ENCODE measurements at places on chromosomes 2 and 18. TPM values are rescaled to one million over a fixed set of nuclear protein-coding genes. Genes with fewer than 3 reads are reported as not detected.

- no peak for DNase-seq
Measured at GRCh38 chr2:240528406-240529040, 29.3 kb downstream of the ANKMY1 start.

NXPH2 gene
- total RNA-seq, result not detected

DNA sequence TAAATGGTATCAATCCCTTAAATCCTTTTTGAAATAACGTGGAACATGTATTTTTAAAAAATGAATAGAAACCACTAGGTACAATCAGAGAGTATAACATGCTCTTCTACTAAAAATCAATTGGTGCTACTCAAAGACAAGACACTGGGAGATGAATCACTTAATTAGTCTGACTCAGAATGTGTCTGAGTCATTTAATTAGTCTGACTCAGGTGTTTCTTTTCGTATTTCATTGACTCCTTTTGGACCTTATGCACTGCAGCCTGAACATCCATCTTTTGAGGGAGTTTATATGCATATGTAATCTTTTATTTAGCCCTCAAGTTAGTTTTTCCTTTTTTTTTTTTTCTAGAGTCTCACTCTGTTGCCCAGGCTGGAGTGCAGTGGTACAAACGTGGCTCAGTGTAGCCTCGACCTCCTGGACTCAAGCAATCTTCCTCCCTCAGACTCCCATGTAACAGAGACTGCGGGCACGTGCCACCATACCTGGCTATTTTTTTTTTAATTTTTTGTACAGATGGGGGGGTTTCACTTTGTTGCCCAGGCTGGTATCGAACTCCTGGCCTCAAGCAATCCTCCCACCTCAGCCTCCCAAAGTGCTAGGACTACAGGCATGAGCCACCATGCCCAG is 26.5 kb downstream of the PPP4R3B start:
- no peak for DNase-seq

DNA sequence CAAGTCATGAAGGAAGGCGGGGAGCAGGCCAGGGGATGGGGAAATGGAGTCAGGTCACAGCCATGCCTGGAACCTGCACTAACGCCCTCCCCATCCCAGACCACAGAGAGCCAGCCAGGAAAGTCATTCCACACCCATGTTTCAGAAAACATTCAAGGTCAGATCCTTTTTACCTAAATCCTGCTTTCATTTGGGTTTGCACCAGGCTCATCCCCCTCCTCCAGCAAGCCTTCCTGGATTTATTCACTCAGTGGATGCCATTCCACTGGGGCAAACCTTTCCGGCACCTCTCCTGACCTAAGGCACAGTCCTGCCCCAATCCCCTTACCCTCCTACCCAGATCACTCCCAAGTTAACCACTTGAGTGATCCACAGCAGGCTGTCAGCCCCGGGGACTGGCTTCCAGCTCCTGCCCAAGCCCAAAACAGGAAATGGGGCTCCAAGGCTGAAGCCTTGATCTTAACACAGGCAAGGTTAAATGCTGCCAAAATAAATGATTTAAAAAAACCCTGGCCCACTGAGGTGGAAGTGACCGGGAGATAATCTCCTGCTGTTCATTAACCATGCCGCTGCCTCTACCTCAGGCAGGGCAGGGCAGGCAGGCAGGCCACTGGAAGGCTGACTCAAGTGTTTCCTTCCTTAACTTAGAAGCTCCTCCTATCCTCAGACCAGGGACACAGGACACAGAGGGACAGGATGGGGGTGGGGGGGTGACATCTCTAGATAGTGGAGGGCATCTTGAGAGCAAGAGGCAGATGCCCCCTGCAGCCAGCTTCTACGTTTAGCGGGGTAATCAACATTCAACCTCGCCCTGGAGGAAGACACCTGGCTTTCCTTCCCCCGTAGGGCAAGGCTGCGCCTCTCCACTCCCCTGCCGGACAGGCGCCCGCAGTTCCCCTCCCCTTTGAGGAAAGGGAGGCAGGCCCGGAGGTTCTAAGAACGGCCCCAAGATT is 1.4 kb downstream of the RAB11FIP5 start:
- no peak for DNase-seq

GRCh38 chr2:46811379-46812310 is 104.0 kb downstream of the MCFD2 start:
- DNase-seq, result no peak

DNA sequence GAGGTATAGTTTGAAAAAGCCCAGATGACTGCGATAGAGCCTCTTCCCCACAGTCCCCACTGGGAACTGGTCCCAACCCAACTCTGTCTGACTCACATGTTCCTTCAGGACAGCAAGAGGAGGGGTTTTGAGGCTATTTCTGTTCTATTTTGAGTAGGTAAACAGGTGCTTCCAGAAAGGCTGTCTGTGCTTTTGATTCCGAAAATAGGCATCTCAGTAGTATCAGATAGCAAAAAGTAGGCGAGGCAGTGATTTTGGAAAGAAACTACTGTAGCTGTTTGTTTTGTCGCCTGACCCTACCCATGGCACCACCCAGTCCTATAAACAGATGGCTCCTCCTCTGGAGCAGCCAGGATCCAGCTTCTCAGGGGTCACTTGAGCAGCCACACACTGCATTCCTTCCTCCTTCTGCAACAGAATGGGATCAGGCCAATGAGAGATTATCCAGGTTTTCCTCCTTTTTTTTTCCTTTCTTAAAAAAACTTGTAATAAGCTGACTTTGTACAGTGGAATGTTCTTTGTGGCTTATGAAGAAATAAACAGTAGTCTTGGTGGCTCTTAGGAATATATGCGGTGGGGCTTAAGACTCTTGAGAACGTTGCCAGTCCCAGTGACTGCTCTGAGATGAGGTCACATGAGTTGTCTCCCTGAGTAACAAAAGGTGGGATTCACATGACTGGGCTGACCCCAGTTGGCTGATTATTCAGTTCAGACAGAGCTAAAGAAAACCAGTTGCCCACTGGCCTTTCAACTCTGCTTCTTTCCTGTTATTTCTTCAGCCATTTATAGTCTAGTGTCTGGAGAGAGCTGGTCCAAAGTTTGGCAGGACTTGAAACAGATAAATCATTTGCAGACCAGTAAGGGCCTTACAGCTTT is 98.6 kb downstream of the KCNS3 start:
- DNase-seq, result no peak

- DNase-seq, result no peak
Measured at GRCh38 chr2:128791985-128792320, 473.3 kb upstream of the HS6ST1 start.

DNA sequence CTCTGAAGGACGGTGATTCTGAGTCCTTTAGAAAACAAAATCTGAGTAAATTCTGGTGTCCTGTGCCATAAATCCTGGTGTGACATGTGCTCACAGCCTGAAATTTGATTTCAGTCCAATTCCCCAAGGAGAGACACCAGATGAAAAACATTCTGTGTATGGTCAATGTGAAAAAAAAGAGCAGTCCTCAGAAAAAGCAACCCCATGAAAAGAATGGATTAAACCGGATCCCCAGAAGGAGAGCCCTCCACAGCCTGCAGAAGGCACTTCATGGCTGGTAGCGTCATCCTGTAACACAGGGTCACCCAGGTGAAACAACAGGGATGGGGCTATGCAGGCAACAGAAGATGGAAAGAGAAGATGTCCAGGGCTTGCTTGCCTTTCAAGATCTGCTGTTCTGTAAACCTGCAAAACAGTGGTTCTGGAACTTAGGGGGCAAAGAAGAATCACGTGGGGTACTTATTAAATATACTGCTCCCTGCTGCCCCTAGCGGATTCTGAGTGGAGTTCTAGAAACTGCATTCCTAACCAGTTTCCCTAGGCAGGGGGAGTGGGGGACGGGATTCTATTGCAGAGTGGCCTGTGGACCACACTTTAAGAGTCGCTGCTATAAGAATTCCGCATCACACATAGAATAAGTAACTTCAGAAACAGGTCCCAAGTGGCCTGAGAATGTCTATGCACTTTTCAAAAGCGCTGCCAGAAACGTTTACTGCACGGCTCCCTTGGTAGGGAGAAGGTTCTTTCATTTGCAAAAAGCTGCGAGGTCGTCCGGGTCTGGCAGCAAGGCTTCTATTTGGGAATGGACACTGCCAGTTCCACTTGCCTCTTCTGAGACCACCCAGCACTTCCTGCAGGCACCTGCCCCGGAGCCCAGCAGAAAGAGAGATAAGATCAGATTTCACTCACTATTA is 118.9 kb upstream of the ARL5A start:
- peak; percentile 60 for DNase-seq

DNA sequence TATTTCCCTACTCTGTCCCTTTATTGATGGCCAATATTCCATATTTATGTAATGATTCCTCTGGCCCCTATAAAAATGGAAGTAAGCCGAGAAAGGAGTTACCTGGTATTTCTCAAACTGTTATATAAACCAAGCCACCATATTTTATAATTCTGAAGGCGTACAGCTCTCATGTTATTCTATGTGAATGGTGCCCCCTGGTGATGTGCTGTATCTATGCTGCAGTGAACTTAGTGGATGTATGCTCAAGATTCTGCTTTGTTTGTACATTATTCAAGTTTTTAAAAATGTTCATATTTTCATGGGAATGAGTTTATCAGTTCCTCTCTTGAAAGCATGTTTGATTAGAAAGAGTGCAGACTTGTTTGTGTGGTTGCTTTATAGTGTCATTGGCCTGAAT is 194.5 kb upstream of the LRRTM1 start:
- peak; percentile 49 for DNase-seq

DNA sequence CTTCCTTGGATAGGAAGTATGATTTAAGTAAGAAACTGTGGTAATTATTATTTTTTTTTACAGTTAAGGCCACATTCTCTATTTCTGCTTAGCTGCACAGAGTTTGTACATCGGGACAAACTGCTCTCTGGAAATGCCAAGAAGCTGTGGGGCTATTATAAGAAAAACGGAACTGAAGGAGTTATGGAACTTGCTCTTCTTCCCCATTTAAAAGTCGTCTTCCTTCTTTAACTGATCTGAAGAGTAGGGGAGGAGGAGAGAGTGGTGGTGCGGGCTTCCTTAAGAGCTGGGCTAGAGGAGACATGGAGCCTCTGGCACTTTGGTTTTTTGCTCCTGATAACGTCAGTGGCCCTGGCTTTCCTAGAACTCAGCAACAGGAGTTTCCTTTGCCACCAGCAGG is 54.4 kb downstream of the RAB31 start:
- DNase-seq, result no peak

GRCh38 chr2:127622561-127623387 is 23.2 kb upstream of the GPR17 start:
- DNase-seq, result no peak

- DNase-seq, result no peak
Measured at GRCh38 chr2:44120428-44120827, 48.2 kb upstream of the PPM1B start.

DNA sequence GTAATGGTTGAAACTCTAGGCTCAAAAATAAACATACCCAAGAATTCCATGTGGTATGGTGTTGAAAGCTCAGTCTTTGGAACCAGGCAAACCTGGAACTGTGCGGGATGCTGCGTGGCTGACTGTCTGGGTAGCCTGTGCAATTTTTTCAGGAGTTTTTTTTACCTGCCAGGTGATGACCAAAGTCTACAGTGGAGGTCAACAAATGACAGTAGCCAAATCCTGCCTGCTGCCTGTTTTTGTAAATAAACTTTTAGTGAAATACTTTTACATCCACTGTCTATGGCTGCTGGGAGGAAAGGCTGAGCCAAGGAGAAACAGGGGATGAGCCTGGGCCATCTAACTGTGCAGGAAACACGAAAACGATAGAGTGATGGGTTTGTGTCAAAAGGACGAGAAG is 240.6 kb downstream of the PIEZO2 start:
- no peak for DNase-seq

DNA sequence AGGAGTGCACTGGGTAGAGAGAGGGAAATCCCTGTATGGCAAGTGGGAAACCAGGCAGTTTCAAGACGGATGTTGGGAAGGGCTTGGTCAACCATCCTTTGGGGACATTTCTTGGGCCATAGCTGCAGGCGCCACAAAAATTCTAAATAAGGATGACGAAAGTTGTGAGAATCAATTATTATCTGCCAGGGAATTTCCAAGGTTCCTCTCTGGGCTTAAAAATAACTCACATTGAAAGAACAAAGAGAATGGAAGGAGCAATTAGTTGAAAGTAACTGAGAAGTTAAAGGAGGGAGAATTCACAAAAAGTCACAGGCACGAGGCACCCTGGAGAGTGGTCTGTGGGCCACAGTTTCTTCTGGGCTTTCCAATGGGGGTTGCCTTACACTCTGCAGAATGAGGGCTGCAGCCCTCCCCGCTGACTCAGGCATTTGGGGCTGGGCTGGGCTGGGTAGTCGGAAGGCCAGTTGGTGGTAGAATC is 195.7 kb downstream of the SMAD7 start:
- DNase-seq, result no peak

TNFAIP6 gene
- total RNA-seq, result 6.5 TPM

CAPN14 gene
- not detected for total RNA-seq

DNA sequence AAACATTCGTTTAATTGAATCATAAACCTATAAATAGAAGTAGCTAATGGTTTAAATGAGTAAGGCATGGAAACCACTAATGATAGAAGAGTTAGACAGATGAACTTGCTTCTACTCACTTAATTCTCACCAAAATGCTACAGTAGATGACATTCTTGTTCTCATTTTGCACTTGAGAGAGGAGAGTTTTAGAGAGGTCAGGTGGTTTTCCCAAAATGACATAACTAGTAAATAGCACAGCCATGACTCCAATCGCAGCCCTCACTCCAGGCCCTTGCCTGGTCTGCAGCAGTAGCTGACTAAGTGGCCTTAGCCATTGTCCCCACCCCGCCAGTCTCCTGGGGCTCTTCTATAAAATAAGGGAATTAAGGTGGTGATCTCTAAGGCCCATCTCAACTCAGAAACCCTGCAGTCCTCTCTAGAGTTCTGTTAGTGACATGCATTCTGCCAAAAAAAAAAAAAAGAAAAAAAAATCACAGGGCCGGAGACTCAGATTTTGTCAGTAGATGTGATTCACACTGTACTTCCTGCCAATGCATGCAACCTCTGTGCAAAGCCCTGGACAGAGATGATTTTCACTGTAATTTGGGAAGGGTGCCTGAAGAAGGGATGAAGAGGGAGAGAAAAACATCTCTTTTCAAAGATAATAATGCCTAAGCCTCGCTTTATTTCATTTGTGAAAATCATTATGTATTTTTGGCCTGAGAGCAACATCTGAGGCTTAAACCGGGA is 221.8 kb downstream of the ANAPC1 start:
- DNase-seq, result no peak

GPR39 gene
- total RNA-seq, result 1.8 TPM

GRCh38 chr2:34069604-34070003 is 470.5 kb upstream of the FAM98A start:
- no peak for DNase-seq

GRCh38 chr2:234993541-234993981 is 41.7 kb downstream of the SH3BP4 start:
- no peak for DNase-seq

DNA sequence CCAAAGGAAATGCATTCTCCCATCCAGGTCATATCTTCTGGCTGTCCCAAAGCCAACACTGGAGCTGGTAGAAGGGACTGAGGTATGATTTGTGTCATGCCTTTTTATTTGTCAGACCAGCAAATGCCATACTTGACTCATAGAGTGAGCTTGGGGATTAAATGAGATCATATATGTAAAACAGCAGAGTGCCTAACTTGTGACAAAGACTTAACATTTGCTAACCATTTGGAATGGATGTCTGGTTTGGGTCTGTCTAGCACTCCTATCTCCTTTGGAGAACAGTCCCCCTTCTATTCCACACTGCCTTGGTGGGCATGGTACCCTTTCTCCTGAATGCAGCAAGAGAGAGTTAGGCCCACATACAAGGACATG is 128.5 kb upstream of the LGALSL start:
- no peak for DNase-seq

LDLRAD4 gene
- total RNA-seq, result 26.8 TPM

FOXI3 gene
- not detected for total RNA-seq

REG1B gene
- 9.0 TPM for total RNA-seq

PLB1 gene
- 8.4 TPM for total RNA-seq

AKAIN1 gene
- total RNA-seq, result not detected

GRCh38 chr2:29990129-29990528 is 68.7 kb upstream of the ALK start:
- no peak for DNase-seq

ZNF2 gene
- total RNA-seq, result 5.7 TPM

All from tibial nerve (tissue), 4 donors.